AG20443 (cell line): ENCODE measurements at places on chromosomes 6 and 20.

DNA sequence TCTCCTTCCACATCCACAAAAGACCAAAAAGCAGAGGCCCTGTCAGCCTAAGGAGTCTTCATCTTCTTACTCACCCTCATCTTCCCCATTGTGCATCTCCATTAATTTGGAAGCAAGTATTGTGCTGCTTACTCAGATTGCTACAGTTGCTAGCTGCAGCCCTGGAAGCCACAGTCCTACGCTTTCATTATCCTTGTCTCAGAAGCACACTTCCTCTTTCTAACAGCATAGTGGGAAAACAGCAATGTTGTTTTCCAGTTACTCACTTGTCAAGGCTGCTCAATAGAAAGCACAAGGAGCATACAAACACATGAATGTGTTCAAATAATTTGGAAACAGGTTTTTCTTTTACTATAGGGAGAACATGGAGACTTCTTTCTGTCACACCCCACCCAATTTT is 76.6 kb upstream of the RBM24 start:
- no peak for DNase-seq

DNA sequence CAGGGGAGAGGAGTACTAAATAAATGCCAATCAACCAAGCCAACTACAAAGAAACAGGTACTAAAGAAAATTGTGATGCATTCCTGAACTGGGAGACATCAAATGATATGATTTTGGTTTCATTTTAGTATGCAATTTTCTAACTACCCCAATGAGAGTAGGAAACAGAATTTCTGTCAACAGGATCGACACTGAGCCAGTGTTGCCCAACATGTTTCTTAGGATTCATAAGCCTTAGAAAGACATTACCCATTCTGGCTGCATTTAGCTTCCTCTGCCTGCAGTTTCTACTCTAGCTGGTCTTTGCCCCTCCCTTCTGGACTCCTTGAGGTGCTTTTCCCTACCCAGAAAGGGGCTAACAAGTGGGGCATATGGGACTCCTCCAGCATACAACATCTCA is 49.8 kb downstream of the KCTD20 start:
- DNase-seq = no peak

DNA sequence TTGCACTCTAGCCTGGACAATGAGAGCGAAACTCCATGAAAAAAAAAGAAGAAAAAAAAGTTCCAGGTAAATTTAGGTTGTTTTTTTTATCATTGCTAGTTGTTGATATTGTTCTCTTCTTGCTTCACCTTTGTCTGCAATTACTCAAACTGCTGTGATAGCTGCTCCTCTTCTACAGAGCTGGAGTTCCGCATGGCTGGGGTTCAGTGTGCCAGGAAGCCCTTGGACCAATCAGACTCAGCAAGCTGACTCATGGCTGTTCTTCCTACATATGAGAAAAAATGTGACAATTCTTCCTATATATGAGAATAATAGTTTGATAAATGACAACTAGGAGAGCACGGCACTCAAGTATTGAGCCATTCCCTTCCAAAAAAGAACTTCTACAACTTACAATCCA is 28.4 kb downstream of the DPPA5 start:
- no peak for DNase-seq

DNA sequence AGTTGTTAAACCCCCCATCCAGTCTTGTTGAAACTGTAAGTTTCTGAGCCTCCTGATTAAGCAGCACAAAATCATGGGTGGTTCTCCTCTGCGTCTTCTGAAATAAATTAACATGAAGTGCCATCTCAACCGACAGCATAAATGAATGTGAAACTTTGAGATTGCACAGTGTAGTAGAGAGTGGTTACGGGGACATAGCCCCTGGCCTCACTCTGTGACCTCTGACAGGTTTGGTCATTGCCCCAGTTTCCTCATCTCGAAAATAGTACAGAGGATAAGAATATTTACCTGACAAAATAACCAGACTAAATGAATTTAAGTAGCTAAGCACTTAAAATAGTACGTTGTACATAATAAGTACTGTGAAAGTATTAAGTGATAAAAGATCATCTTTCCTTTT is 19.1 kb downstream of the NKX2-4 start:
- no peak for DNase-seq

DNA sequence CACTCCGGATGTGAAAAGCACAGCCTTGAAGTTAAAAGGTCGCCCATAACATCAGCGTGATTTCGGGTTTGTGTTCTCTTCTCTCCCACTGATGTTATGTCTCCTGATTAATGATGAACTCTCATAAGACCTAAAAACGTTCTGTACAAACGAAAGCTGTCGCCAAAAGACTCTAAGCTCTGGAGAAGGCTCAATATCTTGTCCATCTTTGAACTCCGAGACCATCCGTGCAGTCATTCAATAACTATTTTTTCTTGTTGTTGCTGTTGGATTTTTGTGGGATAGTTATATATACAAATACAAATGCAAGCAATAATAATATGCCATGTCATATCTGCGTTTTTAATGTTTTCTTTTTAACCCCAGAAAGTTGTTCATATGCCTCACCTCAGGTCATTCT is 291.8 kb upstream of the MARCKS start:
- no peak for DNase-seq

DNA sequence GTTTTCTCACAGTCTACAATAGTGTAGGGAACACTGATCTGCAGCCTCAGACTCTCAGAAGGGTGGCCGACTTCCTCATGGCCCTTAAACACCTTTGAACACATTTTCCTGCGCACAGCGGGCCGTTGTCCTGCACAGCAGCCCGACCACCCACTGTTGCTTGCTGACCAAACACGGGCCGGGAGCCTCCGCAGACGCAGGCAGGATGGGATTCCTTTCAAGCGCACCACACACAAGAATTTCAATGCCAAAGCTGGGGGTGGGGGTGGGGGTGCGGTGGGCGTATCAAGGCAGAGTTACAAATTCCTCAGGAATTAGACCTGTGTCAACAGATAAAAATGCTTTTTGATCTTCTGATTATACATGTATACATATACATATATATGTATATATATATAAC is 74.5 kb downstream of the HUS1B start:
- DNase-seq = no peak

DNA sequence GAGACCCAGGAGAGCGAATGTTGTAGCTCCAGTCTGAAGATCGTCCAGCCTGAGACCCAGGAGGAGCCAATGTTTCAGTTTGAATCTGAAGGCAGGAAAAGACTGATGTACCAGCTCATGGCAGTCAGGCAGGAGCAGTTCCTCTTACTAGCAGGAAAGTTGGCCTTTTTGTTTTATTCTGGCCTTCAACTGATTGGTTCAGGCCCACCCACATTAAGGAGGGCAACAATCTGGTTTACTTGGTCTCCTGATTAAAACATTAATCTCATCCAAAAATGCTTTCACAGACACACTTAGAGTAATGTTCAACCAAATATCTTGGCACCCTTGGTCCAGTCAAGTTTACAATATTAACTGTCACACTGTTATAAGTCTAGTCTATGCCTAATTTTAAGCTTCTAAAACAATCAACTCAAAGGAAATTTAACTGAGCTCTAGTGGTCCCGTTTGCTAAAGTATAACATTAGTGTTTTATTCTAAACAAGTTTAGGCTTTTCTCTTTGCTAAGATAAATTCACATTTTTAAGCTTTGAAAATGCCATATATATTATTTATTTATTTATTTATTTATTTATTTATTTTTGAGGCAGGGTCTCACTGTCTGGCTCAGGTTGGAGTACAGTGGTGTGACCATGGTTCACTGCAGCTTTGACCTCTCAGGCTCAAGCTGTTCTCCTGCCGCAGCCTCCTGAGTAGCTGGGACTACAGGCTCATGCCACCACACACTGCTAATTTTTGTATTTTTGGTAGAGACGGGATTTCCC is 275.5 kb upstream of the SLC35B3 start:
- DNase-seq = no peak

GRCh38 chr6:112155886-112156285 is 68.5 kb downstream of the FAM229B start:
- DNase-seq = no peak

GRCh38 chr6:150145830-150146229 is 3.0 kb downstream of the PPP1R14C start:
- no peak for DNase-seq

DNA sequence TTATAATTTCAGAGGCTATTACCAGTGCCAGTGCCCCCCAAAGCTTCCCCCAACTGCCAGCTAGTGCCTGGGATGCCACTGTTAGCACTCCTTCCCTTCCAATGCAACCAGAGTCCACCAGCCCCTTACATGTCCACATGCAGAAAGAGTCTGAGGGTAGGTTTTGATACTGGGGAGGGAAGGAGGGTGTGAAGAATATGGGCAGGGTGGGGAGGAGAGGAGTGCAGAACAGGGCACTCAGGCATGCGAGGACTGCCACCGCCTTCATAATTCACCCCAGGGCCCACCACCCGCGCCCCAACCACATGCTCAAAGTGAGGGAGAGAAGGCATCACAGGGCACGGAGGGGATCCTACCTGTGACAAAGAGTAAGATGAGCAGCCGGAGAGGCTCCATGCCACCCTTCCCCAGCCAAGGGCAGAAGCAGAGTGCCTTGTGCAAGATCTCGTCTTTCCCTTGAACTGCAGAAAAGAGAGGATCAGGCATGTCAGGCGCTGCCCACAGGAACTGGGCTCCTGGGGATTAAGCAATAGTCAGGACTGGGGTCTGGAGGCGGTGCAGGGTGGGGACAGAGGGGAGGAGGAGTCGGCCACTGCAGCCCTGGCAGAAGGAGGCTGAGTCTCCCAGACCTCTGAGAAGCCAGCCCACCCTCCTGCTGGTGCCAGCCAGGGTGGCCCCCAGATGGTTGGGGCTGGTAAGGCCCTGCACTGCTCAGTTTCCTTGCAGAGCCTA is at the start of gene TREM2:
Gene TREM2, minus strand, starts transcription at position 430 of the 732 bp plus-strand sequence. Its CDS starts 34 bp downstream, at position 396.
- no peak for DNase-seq

DNA sequence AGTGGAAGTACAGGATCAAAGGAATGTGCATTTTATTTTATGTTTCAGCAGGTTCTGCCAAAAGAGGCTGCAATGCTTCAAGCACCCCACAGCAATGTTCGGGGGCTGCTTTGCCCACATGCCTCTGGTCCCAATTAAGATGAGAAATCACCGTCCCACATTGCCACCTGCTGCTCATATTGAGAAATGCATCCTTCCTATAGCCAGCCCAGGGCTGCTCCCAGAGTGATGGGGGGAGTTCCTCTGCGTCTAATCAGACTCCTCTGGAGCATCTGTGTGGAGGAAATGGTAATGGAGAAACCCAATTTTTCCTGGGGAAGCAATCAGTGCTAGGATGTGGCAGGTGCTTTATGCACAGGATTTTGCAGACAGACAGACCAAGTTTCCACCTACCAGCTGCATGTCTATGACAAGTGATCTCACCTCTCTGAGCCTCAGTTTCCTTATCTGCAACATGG is 33.7 kb downstream of the PTGIS start:
- DNase-seq = peak; percentile 76

GRCh38 chr6:159876242-159876641 is 14.5 kb upstream of the MAS1 start:
- DNase-seq = no peak

- peak; percentile 69 for DNase-seq
These were observed 171.8 kb upstream of the AKAP12 start for GRCh38 chr6:151067684-151068596.
